SW 1271 (cell line): ENCODE measurements at places on chromosomes 1 and 21.

GRCh38 chr1:177185209-177185608 lies 14.5 kb downstream of the BRINP2 start:
- DNase-seq: no peak

DNA sequence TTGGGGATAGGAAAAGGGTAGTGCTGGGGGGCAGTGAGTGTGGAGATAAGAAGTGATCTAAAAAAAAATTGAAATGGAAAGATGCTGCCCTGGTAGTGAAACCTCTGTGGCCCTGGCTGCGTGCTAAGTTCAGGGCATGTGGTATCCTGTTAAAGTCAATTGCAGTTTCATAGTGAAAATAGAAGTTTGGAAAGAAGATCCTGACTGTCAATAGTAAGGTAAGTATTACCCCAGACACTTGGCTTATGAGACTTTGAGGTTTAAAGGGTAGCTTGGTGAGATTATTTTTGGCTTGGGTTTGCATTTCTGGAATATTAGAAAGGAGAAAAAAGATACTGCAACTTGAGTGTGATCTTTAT lies 6.8 kb downstream of the ARID1A start:
- no peak for DNase-seq

DNA sequence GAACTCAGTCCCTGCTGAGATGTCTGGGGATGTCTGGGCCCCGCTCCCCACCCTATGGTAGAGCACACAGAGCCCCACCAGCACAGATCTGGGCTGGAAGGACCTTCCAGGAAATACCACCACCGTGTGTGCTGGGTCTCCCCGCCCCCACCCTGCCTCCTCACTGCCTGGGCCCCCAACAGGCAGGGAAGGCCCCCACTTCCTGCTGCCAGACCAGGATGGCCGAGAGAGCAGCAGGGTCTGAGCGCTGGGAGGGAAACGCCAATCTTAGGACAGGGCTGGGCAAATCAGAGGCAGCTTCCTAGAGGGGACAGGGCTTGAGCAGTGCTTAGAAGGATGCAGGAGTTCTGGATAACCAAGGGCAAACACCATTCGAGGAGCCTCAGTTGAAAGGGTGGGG lies 11.9 kb downstream of the ADGRB2 start:
- DNase-seq: no peak

GRCh38 chr1:21896652-21897532 lies 40.2 kb downstream of the HSPG2 start:
- DNase-seq: no peak

GRCh38 chr1:56135864-56136147 lies 443.6 kb downstream of the PLPP3 start:
- DNase-seq: no peak

GRCh38 chr1:51293898-51294515 lies 36.4 kb downstream of the TTC39A start:
- no peak for DNase-seq

GRCh38 chr1:204478172-204478899 lies 16.3 kb downstream of the PIK3C2B start:
- DNase-seq: no peak

DNA sequence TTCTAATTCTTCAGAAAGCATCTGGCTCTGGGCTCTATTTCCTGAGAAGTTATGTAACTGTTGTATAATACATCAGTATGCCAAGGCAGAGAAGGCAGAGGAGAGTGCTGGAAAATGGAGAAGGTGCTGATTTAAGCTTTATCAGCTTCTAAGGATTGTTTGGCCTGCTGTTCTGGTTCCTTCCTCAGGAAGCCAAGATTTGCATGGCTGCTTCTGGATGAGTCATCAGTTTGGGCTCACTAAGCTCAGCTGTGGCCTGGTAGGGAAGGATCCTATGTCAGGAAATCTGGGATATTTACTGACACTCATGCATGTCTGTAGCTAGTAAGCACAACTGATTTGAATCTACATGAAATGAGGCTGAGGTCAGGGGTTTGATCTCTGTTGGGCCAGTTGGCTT lies 73.2 kb upstream of the ADGRL4 start:
- peak; percentile 30 for DNase-seq

DNA sequence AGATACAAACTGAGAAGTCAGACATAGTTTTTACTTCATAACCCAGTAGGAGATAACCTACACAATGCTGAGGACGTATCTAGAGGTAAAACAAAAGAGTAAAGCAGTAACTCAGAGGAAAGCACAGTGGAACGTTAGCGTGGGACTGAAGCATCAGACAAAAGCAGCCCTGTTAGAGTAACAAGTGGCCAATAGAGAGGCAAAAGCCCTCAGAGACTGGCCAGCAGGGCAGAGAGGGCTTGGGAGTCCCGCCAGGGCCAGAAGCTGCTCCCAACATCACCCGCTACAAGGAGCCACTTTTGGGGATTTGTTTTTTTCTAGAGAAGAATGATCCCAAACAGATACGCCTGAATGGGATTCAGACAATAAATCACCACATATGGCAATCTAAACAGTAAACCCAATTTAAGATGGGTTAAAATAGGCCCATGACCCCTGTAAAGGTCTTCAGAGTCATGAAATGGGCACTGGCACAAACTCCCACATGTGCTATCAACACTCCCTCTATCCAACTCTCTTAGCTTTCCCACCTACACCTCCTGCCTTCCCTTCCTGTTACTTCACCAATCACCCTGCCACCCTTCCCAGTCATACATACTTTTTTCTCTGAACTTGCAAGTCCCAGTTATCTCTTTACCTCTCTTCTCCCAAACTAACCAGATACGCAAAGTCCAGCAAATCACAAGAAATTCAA lies 17.2 kb downstream of the TADA1 start:
- no peak for DNase-seq

GRCh38 chr1:64121766-64122385 lies 81.5 kb upstream of the UBE2U start:
- DNase-seq: no peak

- DNase-seq: no peak
Observed at GRCh38 chr1:174689524-174689923, 241.8 kb downstream of the GPR52 start.

DNA sequence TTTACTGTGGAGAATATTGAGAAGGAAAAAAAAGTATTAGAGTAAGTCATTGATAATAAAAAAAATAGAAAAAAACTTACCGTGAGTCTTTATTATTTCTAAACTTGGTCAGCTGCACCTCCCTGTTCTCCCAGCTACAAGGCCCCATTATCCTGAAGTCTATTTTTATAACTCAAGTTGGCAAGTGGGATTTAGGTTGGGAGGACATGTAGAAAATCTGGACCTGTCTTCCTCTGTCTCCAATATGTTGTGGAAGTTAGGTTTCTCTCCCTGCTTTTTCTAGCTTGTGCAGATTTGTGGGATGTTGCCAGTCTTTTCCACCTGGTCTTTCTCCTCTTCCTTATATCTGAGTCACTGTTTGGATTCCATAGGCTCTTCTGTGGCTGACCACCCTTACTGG lies 361.4 kb downstream of the HLX start:
- no peak for DNase-seq

GRCh38 chr1:156480016-156480370 lies 20.6 kb downstream of the MEF2D start:
- DNase-seq: no peak

- DNase-seq: no peak
Observed at GRCh38 chr1:22784737-22785136, 74.1 kb downstream of the EPHB2 start.
